ENCODE measurements at places on chromosomes 13 and 19.
A peak's percentile ranks its signal among the peaks of the same experiment; 100 is the strongest.

GRCh38 chr13:51821606-51822005 lies 17.6 kb upstream of the DHRS12 start:
- no peak for DNase-seq

GRCh38 chr13:37791699-37792098 lies 77.9 kb downstream of the TRPC4 start:
- no peak for DNase-seq

- DNase-seq, result no peak
Measured at GRCh38 chr13:113049981-113050380, 55.6 kb upstream of the F7 start.

GRCh38 chr13:47508527-47509228 lies 492.4 kb downstream of the SUCLA2 start:
- no peak for DNase-seq

DNA sequence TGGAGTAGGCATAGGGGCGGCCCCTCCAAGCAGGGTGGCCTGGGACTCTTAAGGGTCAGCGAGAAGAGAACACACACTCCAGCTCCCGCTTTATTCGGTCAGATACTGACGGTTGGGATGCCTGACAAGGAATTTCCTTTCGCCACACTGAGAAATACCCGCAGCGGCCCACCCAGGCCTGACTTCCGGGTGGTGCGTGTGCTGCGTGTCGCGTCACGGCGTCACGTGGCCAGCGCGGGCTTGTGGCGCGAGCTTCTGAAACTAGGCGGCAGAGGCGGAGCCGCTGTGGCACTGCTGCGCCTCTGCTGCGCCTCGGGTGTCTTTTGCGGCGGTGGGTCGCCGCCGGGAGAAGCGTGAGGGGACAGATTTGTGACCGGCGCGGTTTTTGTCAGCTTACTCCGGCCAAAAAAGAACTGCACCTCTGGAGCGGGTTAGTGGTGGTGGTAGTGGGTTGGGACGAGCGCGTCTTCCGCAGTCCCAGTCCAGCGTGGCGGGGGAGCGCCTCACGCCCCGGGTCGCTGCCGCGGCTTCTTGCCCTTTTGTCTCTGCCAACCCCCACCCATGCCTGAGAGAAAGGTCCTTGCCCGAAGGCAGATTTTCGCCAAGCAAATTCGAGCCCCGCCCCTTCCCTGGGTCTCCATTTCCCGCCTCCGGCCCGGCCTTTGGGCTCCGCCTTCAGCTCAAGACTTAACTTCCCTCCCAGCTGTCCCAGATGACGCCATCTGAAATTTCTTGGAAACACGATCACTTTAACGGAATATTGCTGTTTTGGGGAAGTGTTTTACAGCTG lies at the start of the genes BRCA2 and ZAR1L:
Gene BRCA2 (plus strand): TSS at position 271 of the 790 bp plus-strand sequence. CDS start 953 bp downstream, outside the sequence.
Gene ZAR1L (minus strand): TSS at position 126 of the 790 bp plus-strand sequence. CDS start 3,438 bp downstream, outside the sequence.
- DNase-seq, result peak; percentile 68

DNA sequence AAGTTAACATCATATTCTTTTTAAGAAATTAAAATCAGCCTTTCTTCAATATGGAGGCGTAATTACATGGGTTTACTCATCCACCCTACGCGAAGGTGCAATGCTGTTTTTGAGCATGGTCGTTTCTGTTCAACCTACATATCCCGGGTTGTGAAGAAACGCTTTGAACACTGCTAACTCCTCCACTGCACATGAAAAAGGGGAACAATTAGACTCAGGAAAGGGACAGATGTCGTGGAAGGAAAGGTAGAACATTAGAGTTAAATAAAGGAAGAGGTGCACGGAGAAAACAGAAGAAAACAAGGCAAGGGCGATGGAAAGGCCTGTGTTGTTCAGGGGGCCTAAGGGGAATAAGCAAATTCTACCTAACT lies 4.1 kb downstream of the ZIC5 start:
- no peak for DNase-seq

GRCh38 chr13:49308097-49308875 lies 60.6 kb downstream of the CDADC1 start:
- DNase-seq, result no peak

GRCh38 chr13:30216111-30216510 lies 91.2 kb downstream of the KATNAL1 start:
- DNase-seq, result no peak

DNA sequence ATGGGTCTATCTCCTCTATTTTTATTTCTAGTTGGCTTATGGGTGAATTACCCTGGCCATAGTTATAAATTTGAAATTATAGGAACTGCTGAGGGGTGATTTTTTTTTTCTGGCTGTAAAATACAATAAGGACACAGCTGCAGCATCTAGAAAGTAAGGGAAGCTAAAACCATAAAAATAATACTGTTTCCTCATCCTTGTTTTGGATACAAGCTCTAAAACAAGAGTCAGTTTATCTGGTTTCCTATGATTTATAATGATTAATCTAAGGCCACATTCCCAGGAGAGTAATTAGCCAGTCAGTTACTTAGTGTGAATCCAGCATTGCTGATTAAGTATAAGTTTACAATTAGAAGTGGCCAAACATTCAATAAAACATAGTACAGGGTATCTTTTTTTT lies 219.1 kb upstream of the NBEA start:
- no peak for DNase-seq

GRCh38 chr19:18456974-18457373 lies 19.0 kb upstream of the ISYNA1 start:
- no peak for DNase-seq

DNA sequence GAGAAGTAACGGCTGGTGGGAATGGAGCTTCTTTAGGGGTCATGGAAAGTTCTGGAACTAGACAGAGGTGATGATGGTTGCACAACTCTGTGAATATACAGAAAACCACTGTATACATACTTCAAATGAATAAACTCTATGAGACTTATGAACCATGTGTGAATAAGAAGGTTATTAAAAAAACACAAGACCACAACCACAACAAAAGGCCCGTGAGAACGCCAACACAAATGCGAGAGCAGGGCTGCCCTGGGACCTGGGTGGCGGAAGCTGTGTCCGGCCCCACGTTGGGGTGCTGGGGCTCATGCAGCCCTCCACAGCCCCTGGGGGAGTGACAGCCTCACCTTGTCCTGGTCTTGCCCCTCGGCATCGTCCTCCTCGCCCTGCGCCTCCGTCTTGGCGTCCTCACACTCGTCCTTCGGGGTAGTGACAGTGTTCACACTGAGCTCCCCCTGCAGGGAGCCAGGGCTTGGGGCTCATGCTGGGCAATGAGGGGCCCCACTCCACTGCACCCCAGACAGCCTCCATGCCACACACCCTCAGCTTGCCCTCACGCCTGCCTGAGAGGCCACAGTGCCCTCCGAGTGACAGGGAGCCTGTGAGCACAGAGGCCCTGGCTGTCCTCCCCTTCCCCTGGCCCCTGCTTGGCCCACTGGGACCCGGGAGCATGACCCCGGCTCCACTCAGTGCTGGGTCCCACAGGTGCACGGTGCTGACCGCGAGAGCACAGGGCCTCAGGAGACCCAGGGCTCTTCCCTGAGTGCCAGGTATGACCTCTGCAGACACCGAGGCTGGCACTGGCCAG lies 16.0 kb downstream of the IZUMO4 start:
- DNase-seq, result no peak

GRCh38 chr13:27972478-27972820 lies 3.3 kb upstream of the CDX2 start:
- DNase-seq, result no peak

GRCh38 chr19:33758541-33759013 lies 38.1 kb upstream of the KCTD15 start:
- no peak for DNase-seq

GRCh38 chr19:51365211-51365964 lies 800 bp downstream of the ETFB start:
- DNase-seq, result no peak

GRCh38 chr19:23222998-23223652 lies 27.1 kb downstream of the ZNF724 start:
- DNase-seq, result no peak

DNA sequence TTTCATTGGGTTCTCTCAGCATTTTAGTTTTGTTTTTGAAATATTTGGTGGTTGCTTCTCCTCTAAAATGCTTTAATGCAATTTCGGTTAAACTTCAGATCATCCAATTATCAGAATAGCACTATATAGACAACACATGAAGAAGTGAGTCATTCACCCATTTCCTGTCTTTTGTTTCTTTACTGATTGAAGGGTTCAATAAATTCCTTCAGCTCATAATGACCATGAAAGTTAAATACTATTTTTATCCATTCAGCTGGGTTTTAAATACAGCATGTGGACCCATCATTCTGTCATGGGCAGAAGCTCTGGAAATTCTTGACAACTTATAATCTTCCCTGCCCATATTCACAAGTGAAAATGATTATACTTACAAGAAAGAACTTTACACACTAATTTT lies 187.2 kb downstream of the ITGBL1 start:
- DNase-seq, result no peak

DNA sequence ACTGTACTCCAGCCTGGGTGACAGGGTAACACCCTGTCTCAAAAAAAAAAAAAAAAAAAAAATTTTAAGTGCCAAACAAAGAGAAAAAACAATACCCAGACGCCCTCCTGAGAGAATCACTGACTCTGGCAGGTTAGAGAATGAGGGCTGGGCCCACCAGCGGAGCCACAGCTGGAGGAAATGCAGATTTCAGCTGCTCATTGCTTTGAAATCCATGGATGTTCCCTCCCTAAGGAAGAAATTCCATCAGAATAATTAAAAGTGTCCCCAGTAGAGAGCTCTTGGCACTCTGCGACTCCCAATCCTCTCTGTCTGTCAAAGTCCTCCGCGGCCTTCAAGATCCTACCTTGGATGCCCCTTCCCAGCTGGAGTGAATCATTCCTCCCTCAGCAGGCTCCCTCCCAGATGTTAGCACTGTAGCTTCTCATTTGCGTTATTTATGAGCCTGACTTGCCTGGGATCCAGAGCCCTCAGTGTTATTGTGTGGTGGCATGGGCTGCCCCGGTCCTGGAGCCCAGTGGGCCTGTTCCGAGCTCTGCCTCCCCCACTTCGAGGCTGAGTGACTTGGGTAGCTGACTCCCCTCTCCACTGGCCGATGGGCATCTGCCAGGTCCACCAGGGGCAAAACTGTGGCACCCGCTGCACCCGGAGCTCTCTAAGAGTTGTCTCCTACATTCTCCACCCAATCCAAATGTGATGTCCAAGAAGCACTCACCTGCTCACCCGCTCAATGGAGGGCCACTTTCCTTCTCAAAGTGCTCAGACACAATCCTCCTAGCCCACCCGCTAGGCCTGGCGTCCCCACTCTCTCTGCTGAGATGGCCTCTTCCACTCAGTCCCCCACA lies 47.0 kb downstream of the SERP2 start:
- no peak for DNase-seq

GRCh38 chr13:72384879-72385278 lies 342.6 kb downstream of the MZT1 start:
- DNase-seq, result no peak

DNA sequence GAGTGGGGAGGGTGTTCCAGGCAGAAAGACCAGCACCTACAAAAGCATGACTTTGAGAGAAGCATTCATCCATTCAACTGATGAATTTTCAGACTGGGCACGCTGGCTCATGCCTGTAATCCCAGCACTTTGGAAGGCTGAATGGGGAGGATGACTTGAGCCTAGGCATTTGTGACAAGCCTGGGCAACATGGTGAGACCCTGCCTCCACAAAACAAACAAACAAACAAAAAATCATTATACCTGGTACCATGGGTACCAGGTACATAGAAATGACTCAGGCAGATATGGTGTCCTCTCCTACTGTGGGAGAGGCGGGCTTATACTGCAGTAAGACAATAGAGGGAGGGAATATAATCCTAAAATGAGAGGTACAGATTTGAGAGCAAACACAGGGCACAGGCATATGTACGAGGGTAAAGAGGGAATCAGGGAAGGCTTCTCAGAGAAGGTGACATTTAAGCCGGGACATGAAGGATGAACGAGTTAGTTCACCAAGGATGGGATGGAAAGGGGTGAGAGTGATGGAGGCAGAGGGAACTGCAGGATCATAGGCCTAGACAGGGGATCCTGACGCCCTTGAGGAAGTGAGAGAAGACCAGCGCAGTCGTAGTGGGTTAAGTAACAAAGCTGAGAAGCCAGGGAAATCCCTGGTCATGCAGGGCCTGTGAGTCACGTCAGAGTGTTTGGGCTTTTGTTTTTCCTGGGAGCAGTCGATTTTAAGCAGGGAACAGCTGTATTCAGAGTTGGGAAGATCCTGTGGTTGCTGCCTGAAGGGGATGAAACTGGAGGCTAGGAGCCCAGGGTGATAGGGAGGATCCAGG lies 2.9 kb downstream of the CYP2S1 start:
- no peak for DNase-seq

- no peak for DNase-seq
Measured at GRCh38 chr13:45926741-45927140, 75.2 kb upstream of the SIAH3 start.

DNA sequence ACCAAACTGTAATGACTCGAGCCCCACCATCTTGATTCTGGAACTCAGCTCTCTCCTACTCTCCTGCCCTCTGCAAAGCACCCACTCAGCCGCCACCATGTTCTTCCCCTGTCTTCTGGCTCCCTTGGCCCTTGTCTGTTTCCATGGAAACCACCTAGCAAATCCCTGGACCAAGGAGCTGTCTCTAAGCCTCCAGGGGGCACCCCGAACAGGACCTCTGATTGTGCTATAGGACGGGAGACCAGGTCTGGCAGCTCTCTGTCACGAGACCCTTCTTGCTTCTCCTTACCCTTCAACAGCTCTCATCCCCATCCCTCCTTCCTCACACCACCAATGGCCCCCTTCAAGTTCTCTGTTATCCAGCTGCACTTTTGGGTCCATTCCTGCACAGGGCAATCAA lies 277.7 kb upstream of the ZNF507 start:
- no peak for DNase-seq

GRCh38 chr19:48390188-48391099 lies 907 bp downstream of the KDELR1 start:
- DNase-seq, result peak; percentile 31

GRCh38 chr13:84812078-84812477 lies 929.8 kb upstream of the SLITRK1 start:
- no peak for DNase-seq

GRCh38 chr19:46809534-46810272 lies 21.3 kb upstream of the SLC1A5 start:
- no peak for DNase-seq

DNA sequence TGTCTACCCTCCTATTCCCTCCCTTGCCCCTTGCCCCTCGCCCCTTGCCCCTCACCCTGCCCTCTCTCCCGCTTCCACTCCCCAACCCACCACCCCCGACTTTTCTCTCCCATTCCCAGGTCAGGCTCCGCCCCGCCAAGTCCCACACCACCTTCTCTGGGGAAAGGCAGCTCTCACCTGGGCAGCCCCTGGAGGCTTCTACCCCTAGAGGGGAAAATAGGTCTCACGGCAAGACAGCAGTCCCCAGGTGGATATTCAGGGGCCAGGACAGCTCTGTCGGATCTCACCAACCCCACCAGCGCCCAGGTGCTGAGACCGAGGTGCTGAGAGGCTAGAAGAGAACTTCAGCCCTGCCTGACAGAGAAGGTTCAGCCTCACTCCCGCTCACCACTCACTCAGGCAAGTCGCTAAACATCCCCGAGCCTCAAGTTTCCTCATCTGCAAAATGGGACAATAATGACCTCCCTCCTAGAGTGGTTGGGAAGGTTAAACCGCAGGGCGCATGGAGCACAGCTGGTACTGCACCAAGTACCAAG lies 1.4 kb upstream of the ERFL start:
- no peak for DNase-seq

DNA sequence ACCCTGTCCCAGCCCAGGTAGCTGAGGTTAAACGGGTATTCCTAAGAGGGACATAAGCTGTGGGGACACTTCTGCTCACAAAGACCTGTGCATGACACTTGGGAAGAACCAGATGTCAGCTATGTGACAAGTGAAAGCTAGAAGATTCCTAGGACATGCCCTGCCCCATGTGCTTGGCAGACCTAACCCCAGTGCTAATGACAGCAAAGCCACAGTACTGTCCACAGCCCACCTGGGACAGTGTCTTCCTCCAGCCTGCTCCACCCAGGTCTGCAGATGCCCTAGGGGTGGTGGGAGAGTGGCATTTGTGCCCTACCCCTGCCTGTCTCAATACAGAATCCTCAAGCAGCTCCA lies 18.4 kb upstream of the EPHX3 start:
- DNase-seq, result no peak

Data from stimulated activated CD8-positive, alpha-beta memory T cell treated with anti-CD3 and anti-CD28 coated beads, Interleukin-15, amount 100 ng/mL, for 24 hours (primary cell).